ENCODE measurements at places on chromosomes 7 and 10.
A peak's percentile ranks its signal among the peaks of the same experiment; 100 is the strongest.

DNA sequence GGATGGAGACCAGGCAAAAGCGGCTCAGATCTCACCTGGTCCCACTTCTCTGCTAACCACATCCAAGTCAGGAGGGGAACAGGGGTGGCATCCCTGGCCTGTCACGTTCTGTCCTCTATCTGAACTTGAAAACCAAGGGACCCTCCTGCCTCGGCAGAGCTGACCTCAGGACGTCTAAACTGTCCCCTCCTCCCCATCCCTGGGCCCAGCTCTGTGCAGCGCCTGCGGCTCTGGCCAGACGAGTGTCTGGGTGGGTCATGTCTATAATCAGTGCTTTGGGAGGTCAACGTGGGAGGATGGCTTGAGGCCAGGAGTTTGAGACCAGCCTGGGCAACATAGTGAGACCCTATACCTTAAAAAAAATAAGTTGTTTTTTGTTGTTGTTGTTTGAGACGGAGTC is 70.0 kb upstream of the ZNF479 start:
- DNase-seq, result no peak

- DNase-seq, result no peak
Measured at GRCh38 chr7:132641238-132641637, 65.0 kb upstream of the PLXNA4 start.

DNA sequence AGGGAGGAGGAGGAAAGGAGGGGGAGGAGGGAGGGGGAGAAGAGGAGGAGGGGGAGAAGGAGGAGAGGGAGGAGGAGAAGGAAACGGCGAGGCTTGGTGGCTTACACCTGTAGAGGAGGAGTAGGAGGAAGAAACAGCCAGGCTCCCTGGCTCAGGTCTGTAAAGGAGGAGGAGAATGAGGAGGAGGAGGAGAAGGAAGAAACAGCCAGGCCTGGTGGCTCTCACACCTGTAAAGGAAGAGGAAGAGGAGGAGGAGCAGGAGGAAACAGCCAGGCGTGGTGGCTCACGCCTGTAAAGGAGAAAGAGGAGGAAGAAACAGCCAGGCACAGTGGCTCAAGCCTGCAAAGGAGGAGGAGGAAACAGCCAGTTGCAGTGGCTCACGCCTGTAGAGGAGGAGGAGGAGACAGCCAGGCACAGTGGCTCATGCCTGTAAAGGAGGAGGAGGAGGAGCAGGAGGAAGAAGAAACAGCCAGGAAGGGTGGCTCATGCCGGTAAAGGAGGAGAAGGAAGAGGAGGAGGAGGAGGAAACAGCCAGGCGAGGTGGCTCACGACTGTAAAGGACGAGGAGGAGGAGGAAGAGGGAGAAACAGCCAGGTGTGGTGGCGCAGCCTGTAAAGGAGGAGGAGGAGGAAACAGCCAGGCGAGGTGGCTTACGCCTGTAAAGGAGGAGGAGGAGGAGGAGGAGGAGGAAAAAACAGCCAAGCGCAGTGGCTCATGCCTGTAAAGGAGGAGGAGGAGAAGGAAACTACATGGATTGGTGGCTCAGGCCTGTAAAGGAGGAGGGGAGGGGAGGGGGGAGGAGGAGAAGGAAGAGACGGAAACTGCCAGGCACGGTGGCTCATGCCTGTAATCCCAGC is 14.9 kb upstream of the CRCP start:
- DNase-seq, result no peak

DNA sequence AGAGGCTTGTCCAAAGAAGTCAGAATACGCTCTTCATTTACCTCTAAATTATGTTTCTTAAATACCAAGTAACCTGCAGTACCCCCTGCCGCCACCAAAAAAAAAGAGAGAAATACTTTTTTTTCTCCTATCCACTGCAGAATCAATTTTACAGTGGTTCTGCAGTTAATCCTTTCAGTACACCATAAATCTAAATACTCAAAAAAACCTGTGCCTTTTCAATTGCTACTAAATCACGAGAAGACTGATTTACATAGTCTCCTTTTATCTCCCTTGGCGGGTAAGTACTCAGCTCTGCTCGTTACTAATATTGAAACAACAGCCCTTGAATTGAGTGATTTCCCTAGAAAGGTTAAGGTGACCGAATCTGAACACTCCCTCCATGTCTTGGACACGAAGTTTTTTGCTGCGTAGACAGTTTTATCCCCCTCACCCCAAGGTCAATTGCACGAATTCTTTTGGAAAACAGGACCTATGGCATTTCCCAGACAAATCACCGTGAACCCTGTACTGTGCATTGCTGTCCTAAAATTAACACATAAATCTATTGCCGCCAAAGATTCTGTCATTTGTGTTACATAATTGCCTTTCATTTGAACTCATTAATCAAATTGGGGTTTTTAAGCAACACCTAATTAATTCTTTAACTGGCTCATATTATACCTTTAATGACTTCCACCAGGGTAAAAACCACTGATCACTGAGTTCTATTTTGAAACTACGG is 512 bp upstream of the VIM start:
- DNase-seq, result no peak

DNA sequence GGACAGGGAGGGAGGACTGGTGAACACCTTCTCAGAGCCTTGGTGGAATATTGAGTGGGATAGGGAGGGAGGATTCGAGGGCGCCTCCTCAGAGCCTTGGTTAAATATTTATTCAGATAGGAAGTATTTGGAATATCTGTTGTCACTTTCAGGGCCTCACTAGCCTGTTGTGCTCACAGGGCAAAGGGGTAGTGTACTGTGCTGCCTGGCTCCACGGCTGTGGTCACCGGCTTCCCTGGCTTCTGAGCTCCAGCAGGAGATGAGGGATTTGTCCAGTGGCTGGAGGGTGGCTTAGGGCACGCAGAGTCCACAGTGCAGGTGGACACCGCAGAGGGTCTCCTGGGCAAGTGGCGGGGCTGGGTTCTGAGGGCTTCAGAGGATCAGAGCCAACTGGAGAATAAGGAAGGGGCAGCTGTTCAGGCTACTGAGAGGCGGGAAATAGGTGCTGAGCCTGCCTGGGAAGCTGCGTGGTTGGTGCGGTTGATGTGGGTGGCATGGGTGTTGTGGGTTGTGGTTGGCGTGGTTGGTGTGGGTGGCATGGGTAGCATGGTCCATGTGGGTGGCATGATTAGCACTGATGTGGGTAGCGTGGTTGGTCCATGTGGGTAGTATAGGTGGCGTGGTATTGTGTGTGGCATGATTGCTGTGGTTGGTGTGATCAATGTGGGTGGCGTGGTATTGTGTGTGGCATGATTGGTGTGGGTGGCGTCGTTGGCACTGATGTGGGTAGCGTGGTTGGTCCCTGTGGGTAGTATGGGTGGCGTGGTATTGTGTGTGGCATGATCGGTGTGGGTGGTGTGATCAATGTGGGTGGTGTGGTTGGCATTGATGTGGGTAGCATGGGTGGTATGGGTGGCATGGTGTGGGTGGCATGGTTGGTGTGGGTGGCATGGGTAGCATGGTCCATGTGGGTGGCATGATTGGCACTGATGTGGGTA is 16.7 kb downstream of the INPP5A start:
- DNase-seq, result no peak

DNA sequence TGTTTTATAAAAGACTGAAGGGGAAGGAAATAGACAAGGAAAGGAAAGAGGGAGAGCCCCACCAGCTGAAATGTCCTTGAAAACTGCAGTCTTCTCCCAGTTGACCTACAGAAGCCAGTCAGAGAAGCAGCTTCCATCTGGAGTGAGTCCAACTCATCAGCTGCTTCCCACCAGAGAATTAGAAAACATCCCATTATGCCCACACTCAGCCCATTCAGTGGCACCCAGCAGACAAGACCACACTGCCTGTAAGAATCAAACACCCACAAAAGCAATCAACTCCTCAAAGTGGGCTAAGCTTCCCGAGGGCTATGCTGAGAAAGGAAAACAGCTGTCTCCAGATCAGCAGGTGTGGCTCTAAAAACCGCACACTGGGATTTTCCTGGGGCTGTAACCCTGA is 29.6 kb upstream of the TMEM213 start:
- no peak for DNase-seq

DNA sequence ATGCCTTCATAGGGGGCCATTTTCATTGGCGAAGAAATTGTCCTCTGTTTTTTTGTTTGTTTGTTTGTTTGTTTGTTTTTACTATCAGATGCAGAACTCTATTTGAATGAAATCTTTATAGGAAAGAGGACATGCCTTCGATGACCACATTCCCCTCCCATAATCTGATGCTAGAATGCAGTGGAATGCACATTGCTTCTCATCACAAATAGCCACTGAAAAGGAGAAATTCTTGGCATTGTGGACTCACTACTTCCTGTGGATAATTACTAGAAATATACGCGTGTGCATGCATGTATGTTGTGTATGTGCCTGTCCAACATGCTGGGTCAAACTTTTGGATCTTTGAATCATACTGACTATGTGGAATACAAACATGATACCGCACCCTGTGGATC is 70.5 kb upstream of the SFMBT2 start:
- DNase-seq, result no peak

- DNase-seq, result no peak
Measured at GRCh38 chr7:1537535-1538412, 7.3 kb downstream of the MAFK start.

DNA sequence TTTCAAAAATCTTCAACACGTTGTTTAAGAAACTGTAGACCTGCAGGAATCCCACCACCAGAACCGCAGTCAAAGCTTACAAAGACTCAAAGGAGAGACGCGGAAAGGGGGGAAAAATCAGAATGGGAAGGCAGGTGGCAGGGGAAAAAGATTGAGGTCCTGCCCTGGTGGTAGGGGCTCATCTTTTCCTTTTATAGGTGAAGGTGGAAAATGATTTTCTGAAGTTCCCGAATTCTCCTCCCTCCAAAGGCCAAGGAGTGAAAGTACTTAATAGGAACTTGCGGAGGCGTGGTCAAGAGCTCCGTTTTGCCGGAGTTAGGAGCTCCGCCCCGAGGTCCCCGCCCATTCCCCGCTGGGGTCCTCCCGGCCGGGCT is 724 bp downstream of the BBIP1 start:
- peak; percentile 68 for DNase-seq

DNA sequence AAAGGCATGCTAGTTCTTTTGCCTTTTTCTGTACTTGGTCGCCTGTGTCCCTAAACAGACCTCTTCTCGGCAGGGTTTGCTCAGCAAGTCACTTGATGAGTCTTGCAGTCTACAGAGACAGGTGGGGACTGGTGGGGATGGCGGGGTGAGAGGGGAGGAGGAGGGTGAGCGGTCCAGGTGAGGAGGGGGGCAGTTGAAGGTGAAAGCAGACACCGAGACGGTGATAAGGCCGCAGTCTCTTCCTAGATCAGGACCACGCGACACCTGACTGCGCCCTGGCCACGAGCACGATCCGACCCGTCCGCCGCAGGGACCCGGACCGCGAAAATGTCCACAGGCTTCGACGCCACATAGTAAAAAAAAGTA is 566 bp downstream of the ASNS start:
- peak; percentile 19 for DNase-seq

- DNase-seq, result no peak
Measured at GRCh38 chr10:114340816-114341215, 63.5 kb downstream of the AFAP1L2 start.

DNA sequence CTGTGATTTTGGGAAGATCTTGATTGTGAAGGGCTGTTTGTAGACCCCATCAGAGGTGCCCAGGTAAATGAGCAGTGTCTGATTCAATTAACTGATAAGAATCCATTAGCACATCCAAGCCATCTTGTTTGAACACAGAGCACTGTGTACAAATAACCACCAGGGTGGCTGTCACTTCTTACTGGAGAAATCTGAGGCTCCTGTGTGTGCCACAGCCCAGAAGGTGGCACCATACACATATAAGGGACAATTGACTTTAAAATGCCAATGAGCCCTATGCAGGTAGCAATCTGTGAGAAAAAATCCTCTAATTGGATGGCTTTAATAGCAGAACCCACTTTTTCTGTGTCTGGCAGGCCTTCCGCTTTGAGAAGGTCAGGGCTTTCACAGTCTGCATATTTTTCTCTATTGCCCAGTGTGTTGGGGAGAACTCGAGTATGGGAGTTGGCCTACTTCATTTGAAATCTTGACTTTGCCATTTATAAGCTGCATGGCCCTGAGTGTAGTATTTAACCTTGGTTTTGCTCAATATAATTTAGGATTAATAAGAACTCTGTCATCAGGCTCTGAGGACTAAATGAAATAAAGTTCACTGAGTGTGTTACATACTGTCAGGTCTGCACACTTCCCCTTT is 517.4 kb downstream of the CCSER2 start:
- no peak for DNase-seq

DNA sequence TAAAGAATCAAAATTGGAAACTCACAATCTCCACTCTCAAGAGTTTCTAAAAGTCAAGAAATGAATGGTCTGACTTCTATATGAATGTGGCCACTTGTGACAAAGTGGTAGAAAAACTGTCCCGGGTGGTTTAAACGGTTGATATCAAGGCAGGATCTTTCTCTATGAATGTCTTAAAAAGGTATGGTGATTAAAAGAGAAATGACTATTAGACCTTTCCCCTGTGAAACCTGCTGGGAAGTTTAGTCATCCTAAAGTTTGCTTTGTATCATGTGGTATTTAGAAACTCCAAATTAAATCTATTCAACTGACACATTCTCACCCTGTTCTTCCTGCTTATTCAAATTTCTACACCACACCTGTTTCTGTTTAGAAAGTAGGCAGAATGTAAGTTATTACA is 492.5 kb downstream of the XPNPEP1 start:
- DNase-seq, result no peak

- DNase-seq, result no peak
Measured at GRCh38 chr10:84196941-84197340, 2.6 kb downstream of the CDHR1 start.

DNA sequence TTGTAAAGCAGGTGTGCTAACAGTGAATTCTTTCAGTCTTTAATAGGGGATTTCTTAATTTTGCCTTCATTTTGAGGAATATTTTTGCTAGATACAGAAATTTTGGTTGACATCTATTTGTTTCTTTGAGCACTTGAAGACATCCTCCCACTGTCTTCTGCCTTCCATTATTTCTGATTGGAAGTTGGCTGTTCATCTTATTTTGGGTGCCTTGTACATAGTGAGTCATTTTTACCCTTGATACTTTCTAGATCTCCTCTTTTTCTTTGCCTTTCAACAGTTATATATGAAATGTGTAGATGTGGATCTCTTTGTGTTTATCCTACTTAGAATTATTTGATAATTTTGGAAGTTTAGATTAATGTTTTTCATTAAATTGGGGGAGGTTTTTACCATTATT is 631.0 kb downstream of the AUTS2 start:
- DNase-seq, result no peak

DNA sequence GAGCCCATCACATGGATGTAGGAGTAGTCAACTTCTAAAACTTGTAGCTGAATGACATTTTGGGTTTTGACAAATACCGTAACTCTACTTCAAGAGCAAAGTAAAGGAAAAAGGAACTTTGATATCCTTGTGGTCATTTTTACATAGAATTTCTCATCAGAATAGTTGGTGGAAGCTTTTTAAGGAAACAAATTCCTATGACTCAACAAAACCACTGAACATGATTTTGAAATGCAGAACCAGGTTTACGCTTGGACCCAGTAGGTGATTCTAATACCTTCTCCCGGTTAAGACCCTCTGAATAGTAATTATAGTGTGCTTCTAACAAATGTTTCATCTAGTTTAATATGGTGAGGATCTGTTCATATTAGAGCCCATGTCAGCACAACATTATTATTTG is 307.8 kb downstream of the GPR37 start:
- DNase-seq, result no peak
